ENCODE measurements at places on chromosomes 3 and 15.

DNA sequence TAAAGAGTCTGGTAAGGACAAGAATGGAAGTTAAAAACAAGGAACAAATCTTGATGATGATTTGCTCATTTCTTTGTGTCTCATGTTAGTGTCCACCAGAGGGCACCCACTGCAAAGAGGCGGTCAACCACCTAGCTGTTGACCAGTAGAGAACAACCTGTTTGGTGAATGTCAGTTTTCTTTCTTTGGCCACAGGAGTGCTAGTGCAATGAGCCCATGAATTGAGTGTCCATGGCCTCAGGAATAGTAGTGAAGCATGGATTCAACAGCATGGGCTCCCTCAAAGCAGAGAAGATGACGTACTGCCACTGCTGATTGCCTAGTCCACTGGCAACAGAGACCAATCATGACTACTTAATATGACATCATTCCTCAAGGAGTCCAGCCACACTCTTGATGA, 10.7 kb upstream of the CNTN6 start:
- ATAC-seq: no peak

GRCh38 chr15:39432912-39433348, 147.9 kb upstream of the THBS1 start:
- no peak for ATAC-seq

DNA sequence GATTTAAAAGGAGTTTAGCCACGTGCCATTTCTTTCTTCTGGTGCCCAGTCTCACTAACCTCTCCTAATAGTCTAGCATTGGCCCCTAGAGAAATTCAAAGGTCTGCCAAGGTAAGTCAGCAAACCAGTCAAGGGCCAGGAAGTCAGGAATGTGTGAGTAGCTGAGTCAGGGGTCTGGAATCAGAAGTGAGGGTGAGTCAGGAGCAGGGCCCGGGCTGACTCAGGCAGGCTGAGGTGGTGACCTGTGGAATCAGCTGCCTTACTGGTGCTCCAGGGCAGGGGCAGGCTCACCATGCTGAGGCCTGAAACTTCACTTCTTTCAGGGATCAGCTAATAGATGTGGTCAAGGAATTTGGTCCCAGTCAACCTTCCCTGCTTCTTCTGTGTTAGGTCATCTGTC, 105.8 kb upstream of the MYZAP start:
- ATAC-seq: no peak

GRCh38 chr3:167110901-167111300, 269.2 kb downstream of the ZBBX start:
- ATAC-seq: no peak

DNA sequence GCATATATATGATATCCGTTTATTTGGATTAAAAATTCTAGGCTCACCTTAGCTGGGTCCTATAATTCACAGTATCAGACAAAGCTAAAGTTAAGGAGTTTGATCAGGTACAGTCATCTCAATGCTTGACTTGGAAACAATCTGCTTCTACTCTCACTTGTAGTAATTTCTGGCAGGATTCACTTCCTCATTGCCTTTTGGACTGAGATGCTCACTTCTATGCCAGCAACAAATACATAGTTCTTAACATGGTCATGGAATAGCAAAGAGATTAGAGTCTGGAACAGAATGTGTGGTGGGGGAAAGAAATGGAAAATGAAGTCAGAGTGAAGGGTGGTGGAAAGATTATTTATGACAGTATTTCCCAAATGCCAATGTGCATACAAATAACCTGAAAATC, 693.6 kb downstream of the CADM2 start:
- ATAC-seq: no peak

GRCh38 chr3:196280689-196281440, 6.7 kb downstream of the PCYT1A start:
- peak; percentile 33 for ATAC-seq

DNA sequence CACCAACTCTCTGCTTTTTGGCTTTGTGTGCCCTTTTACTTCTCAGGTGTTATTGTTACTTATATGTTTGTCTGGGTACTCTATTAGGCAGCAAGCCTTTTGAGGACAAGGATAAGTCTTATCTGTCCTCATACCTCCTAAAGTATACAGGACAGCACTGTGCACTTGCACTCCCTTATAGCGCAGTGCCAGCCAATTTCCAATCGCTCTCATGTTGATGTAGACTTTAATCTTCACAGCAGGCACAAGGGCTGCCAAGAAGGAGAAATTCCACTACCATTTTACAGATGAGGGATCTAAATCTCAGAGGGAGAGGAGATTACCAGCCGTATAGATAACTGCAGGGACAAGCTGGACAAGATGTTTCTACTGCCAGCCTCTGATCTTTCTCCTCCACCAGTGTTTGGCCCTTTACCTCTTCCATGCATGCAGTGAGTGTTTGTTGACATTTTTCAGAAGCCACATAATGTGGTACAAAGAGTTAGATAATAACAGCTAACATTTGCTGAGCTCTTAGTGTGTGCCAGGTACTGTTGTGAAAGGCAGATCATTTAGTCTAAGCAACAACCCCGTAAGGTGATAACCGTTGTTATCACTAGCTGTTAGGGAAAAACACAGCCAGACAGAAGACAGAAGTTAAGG, 30.1 kb downstream of the SST start:
- ATAC-seq: no peak

GRCh38 chr3:129015388-129016105, 14.4 kb downstream of the EFCC1 start:
- ATAC-seq: peak; percentile 67

GRCh38 chr3:195542698-195543499, at the start of gene PPP1R2:
TSS of gene PPP1R2 (minus strand) at chr3:195543325. CDS start at chr3:195543025, 300 bp downstream.
- ATAC-seq: peak; percentile 77

DNA sequence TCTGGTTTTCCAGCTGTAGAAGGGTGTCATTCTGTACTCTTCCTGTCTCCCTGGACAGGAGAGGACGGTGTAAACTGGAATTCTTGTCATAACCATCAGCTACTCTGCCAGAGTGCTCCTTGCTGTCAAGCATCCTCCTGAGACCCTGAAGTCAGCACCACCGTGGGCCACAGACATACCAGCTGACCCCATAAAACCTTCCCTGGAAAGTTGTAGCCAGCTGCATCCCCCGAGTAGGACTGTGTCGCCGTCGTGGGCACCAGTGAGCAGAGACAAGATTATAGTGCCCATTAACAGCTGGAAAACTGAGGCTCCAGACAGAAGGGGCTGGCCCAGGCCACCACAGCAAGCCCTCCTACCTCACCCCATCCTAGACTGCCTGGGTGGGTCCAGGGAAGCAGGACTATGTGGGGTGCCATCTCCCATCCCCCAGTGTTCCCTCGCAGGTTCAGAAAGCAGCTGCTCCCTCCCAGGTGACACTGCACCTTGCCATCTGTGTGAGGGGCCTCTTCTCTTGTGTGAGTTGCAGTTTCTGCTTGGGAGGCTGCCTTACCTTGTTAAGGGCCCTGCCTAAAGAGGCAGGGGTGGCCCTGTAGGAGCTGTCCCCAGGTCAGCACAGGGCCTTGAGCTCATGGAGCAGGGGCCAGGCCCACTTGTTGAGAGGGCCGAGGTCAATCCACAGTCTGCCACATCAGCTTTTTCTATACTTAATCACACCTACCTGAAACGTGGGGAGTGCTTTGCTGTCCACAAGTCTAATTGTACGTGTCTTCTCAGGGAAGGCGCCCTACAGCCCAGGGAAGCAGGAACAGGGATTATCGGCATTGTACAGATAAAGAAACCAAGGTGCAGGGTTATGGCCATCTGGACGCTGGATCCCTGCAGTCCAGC, 191.9 kb upstream of the LINGO1 start:
- no peak for ATAC-seq

DNA sequence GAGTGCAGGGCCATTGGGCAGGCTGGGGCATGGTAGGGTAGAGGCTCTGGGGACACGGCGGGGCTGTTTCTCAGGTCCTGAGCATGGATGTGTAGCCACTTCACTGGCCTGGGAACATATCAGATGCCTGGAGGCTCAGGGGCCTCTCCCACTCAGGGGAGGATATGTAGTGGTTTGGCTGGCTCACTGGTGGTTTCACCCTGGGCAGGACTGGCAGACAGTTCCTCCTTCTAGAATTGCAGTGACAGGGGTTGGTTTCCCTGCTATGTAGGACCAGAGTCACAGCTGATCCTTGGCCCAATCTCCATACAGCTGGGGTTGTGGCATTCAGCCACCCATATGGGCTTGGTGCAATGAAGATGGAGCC, 4.8 kb upstream of the ARHGAP31 start:
- ATAC-seq: no peak

DNA sequence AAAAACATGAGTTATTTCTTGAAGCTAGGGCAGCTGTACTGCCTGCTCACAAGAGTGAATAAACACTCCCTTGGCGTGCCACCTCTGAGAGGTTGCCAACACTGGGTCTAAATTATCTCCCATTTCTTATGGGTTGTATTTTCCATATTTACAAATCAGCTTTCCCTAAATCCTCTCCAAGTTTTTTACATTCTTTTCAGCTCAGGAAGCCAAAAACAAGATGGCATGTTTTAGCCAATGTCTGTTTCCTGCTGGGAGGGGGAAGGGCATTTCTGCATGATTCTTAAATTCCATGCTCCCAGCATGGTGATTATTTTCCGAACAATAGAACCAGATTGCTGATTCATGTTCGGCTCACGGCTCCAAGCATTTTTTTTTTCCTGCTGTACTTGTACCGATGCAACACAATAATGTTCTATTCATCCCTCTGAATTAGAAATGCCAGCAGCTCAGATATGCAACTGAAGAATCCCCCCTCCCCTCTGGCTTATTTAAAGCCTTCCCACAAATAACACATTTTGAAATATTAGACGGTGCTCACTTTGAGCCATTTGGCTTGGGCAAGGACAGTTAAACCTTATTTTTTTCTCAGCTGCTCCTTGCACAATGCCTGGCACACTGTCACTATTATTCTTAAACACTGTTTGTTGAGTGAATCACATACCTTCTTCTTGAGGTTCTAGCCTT, 252.5 kb downstream of the THRB start:
- ATAC-seq: no peak

DNA sequence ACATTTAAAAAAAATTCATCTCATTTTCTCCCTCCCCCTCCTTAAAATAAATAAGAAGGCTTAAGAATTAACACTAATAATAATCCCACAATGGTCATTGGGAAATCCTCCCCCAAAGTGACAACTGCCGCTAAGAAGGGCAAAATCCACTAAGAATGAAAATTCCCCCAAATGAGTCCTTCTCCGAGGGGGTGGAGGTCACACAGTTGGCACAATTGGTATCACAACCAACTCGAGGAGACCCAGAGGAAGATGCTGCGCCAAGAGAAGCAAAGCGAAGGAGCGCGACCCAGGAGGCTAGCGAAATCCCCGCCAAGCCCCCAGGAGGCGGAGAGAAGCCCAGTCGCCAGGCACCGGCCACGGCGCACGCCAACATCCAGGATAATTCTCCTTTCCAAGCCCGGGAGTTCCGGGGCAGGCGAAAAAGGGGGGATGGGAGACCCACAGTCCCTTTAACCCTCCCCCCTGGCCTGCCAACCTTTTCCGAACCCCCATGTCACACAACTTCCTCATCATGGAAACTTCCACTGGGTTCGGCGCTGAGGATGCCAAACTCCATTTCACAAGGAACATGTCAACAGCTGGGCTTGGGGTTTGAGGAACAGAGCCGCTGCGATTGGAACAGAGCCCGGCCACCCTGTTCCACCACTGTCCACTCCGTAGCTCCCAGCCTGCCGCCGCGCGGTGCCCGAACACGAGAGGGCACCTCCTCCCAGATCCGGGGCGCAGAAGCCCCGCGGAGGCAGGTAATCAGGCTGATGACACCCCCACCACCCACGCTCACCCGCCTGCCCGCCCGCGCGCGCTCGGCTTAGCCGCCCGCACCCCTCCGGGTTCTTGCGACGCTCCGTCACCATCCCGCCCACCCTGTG, 668 bp downstream of the THRB start:
- ATAC-seq: no peak

DNA sequence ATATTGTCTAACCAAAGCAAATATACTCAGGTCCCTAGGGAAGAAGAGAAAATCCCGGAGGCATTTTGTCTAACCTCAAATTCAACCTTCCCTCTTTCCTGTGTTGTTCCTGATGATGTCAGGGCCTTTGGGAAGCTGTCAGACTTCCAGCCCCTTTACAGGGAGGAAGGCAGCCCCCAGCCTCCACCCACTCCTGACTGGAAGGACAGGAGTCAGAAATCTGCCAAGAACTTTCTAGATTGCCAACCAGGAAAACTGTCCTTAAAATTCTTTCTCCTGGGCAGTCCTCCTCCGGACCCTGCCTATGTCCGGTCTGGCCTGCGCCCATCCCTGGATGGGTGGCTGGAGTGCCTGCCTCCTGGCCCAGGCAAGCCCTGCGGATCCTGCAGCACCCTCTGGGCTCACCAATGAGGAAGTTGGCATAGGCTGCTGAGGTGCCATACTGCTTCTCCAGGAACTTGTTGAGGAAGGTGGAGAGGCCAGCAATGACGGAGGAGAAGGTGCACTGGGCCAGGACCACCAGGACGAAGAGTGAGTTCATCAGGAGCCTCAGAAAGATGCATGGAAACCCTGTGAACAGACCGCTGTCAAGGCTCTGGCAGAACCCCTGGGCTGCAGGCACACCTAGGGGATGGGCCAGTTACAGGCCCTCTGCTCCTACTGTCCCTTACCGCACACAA, 52.6 kb upstream of the RAB6B start:
- ATAC-seq: no peak

DNA sequence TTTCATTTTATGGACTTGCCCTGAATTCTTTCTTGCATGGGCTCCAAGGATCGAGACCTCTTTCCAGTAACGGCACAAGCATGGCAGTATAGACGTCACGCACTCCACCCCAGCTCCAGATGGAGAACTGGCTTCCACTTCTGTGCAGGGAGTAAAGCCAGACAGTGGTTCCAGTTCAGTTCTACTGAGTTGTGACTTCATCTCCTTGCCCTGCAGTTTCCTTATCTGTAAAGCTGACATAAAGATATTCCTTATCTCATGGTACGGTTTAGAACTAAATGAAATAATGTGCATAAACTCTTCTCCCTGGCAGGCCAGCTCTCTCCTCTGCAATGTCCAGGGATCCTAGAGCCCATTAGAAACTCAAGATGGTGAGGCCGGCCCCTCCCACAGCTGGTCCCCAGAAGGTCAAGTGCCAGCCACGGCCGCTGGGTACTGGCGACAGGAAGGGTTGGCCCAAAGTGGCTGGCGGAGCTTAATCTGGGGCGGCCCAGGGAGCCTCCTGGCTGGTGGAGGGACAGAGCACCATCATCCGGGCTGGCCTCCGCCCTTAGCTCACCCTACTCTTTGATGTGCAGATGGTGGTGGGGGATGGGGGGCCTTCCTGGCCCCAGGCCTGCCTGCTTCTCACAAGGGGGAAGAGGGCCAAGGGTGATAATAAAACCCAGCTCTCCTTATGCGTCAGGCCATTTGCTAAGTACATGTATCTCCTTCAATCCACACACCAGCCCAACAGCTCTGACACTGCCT, 7.2 kb downstream of the MESP2 start:
- no peak for ATAC-seq

- ATAC-seq: no peak
These were observed 1.1 kb downstream of the MESP2 start for GRCh38 chr15:89777073-89777751.

GRCh38 chr3:123689831-123690230, 105.0 kb upstream of the HACD2 start:
- no peak for ATAC-seq

DNA sequence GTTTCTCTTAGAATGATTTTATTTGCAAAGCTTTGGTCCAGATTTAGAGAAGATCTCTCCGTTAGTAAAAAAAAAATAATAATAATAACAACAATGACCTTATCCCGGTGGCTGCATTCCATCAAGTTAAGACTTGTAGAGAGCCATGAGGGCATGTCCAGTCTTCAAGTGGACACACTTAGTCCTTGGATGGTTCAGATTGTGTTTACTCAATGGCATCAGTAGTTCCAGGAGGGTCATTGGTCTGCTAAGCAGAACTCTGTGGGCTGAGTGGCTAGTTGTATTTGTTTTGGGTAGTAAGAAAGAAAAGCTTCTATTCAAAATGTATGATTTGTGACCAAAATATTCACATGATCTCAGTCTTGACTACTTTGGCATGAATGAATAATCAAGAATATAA, 116.3 kb upstream of the UBE2E2 start:
- no peak for ATAC-seq
